ENCODE measurements at places on chromosomes 6 and 20.

GRCh38 chr20:49287555-49288249 lies 9.8 kb upstream of the ZNFX1 start:
- DNase-seq: no peak

DNA sequence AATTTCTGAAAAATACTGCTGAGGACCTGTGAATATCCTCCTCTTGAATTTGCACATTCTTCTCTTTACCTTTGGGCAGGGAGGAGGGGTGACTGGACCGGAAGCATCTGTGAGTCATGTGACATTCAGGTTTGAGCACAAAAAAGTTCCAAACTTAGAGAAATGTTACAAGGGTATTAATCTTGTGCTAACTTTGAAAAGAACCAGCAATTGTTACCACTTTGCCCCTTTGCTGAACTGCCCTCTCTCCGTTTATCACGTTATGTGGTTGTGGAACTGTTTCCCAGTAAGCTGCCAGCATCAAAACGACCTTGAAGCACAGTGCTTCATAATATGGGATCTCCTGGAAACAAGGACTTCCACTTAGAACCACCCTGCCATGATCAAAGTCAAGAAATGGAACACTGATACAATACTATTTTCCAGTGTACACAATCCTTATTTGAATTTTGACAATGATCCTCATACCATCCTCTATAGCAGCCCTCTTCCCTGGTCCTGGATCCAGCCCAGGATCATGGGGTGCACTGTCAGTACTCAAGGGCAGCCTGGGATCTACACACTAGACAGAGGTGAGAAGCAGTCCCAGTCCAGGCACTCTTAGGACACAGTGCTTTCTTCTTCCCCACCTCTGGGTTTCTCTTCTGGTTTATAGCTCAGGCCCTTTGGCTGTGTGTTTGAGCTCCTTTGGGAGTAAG lies 2.3 kb upstream of the TUBB1 start:
- no peak for DNase-seq

- DNase-seq: no peak
These were observed 122.6 kb downstream of the BTBD3 start for GRCh38 chr20:12040261-12040660.

DNA sequence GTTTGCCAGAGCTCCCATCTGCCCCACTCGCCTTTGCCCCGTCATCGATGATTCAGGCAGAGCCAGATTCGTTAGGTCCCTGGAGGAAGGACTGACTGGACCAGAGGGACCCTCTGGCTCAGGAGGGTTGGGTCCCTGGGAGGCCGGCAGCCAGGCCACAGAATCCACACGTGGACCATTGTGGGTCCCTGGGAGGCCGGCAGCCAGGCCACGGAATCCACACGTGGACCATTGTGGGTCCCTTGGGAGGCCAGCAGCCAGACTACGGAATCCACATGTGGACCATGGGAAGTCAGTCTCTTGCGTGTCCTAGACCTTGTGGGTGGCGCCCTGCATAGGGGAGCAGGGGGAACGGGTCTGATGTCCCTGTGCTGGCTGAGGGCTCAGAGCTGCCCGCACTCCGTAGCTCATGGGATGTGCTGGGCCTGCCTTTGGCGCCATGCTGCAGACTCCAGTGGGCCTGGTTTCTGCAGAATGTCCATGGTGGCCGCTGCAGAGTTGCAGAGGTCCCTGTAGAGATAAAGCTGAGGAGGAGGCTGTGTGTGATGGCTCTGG lies 23.5 kb downstream of the UCKL1 start:
- DNase-seq: no peak

DNA sequence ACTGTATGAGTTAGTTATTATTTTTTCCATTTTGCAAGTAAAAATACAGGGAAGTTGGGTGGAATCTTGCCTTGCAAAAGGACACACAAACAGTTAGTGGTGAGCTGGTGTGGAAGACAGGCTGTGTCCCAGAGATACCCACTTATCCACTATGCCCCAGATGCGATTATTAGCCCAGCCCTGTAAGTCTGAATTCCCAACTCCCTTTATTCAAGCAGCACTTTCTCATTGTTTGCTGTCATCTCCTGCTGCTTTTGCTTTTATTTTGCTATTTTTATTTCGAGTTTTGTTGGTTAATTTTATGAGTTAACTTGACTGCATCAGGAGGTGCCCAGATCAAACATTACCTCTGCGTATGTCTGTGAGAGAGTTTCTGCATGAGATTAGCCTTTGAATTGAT lies 239.4 kb downstream of the DOK5 start:
- no peak for DNase-seq

- DNase-seq: no peak
These were observed 36.6 kb downstream of the IRF4 start for GRCh38 chr6:428047-428603.

All from anterior cingulate cortex (tissue), 58 donors.